ENCODE measurements at places on chromosomes 5 and 9.

DNA sequence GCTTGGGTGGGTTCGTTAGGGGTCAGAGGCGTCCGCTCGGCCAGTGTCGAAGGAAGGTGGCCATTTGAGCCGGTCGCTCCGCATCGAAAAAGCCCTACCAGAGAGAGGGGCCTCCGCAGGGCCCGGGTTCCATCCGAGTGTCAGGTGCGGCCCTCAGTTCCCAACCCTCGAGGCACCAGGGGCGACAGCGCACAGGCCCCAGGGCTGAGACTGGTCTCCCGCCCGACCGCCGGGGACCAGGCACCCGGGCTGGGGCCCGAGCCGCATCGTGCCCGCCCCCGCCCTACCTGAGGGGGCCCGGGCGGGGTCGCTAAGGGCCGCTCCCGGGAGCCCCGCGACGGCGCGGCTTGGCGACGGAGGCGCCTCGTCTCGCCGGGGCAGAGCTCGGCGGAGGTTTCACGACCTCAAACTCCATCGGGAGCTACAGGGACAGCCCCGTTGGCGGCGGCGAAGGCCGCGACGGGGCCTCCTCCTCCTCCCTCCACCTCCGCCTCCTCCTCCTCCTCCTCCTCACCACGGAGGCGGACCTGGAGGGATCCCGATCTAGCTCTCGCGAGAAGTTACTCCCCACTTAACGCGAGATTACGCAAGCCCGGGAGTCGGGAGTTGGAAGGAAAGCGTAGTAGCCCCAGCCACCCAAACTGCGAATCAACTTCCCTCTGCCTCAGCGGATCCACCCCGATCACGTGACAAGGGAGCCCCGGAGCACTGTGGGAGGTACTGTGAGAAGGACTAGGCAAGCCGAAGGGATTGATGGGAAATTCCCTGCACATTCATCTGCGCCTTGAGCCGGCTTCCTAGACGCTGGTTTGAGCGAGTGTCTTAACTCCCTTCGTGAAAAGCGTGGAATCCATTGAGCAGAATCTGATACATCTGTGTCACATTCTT is at the start of gene RC3H2:
Gene RC3H2 (minus strand): TSS at position 537 of the 888 bp plus-strand sequence. CDS start 7,850 bp downstream, outside the sequence.
- DNase-seq, result peak; percentile 99

GRCh38 chr5:107580889-107581820 is 89.6 kb downstream of the EFNA5 start:
- DNase-seq, result no peak

GRCh38 chr5:134245101-134245604 is 19.3 kb upstream of the PPP2CA start:
- no peak for DNase-seq

GRCh38 chr5:45862763-45863162 is 166.6 kb upstream of the HCN1 start:
- no peak for DNase-seq

DNA sequence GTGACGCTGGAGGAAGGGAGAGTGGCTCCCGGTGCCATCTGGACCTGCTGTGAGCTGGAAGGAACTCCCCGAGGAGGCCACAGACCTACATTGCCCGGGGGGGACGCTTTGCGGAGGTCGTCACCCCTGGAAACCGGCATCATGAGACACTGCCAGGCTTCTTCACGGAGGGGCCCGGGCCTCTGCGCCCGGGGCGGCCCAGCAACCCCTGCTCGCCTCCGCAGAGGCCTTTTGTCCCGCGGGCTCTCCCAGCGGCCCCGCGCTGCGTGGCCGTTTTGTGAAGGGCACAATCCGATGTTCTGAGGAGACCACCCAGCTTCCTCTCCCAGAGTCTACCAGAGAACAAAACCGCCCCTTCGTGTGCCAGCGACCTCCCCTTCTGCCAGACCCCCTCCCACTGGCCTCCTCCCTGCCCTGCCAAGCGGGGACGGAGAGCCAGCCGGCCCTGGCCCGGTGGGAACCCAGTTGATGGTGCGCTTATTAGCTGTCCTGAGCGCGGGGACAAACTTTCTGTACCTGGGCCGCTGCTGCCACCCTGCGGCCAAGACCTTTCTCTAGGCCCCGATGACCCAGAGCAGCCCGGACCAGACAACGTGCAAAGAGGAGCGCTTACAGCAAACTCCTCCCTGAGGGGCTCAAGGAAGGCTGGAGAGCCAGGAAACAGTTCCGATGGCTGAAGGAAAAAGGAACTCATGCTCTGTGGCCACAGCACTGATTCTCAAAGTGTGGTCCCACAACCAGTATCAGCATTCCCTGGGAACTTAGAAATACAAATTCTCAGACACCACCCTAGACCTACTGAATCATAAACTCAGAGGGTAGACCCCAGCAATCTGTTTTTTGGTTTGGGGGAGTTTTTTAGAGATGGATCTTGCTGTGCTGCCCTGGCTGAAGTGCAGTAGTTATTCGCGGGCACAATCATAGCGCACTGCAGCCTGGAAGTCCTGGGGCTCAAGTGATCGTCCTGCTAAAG is 86.7 kb downstream of the SLC1A3 start:
- peak; percentile 36 for DNase-seq

- DNase-seq, result no peak
These were observed 3.8 kb downstream of the PRRC1 start for GRCh38 chr5:127521138-127521770.

- DNase-seq, result no peak
These were observed 276.1 kb downstream of the HTR1A start for GRCh38 chr5:63686181-63686580.

GRCh38 chr5:170310256-170310926 is 12.8 kb upstream of the LCP2 start:
- no peak for DNase-seq

DNA sequence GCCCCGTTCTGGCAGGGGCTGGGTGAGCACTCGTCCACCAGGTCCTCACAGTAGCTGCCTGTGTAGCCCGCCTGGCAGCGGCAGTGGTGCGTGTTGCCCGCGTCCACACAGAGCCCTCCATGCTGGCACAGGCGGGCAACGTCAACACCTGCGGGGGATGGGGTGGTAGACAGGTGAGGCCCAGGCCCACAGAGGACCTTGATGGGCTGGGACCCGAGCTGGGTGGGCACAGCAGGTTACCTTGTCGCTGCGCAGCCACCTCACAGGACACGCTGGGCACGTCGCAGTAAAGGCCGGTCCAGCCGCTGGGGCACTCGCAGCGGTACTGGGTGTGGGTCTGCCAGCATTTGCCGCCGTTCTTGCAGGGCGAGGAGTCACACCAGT is 25.1 kb upstream of the SEC16A start:
- DNase-seq, result no peak
